ENCODE measurements at places on chromosomes 11 and 22.

GRCh38 chr22:25702571-25703167 lies 39.3 kb upstream of the MYO18B start:
- peak; percentile 47 for DNase-seq

GRCh38 chr11:61956191-61957020 lies 6.3 kb downstream of the BEST1 start:
- no peak for DNase-seq

DNA sequence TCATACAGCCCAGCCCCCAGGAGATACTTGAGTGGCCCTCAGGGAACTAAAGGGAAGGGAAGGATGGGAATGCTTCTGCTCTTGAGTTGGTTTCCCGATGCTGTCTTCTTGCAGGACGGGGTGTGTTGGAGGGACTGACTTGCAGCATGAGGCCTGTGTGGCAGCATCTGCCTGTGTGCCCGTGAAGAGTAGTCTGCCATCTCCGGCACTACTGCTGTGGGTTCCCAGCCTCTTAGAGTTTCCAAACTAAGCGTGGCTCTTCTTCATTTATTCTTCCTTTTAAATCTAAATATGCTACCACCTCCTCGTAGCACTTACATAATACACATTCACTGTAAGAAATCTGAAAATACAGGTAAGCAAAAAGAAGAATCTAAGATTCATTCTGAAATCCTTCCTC lies 12.8 kb downstream of the EXT2 start:
- no peak for DNase-seq

- DNase-seq, result no peak
Measured at GRCh38 chr11:57776577-57777210, 15.1 kb downstream of the CTNND1 start.

GRCh38 chr11:30006876-30007275 lies 10.0 kb downstream of the KCNA4 start:
- no peak for DNase-seq

- no peak for DNase-seq
Measured at GRCh38 chr11:32023370-32024305, 67.2 kb upstream of the RCN1 start.

DNA sequence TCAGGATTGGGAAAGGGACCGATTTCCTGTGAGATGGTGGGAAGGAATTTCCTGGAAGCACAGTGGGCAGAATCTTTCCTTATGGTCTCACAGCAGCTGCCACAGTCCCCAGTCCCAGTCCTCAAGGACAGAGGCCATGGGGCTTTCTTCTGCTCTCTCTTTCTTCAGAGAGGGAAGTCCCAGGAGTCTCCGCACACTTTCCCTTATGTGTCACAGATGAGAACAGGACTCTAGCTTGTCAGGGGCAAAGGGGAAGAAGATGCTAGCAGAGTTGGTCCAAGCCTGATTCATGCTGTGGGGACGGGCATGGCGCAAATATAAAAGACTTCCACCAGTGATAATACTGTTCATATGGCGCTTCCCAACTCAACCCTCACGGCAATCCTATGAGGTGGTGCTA lies 7.5 kb upstream of the PPFIA1 start:
- no peak for DNase-seq

DNA sequence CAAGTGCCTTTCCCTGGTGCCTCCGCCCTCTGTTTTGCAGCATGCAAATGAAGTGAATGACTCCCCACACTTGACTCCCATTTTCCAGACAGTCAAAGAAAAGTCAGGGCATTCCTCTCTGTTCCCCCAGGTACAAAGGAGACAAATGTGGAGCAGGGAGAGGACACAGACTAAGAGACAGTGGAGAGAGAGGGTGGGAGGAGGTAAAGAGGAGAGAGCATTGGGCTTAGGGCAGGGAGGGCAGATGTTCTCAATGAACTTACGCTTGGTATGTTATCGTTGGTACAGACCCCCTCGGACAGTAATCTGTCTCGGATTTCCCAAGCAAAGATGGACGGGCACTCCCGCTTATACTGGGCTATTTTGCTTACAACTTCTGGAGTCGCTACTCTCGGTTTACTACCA lies 9.8 kb downstream of the PAX6 start:
- peak; percentile 11 for DNase-seq

DNA sequence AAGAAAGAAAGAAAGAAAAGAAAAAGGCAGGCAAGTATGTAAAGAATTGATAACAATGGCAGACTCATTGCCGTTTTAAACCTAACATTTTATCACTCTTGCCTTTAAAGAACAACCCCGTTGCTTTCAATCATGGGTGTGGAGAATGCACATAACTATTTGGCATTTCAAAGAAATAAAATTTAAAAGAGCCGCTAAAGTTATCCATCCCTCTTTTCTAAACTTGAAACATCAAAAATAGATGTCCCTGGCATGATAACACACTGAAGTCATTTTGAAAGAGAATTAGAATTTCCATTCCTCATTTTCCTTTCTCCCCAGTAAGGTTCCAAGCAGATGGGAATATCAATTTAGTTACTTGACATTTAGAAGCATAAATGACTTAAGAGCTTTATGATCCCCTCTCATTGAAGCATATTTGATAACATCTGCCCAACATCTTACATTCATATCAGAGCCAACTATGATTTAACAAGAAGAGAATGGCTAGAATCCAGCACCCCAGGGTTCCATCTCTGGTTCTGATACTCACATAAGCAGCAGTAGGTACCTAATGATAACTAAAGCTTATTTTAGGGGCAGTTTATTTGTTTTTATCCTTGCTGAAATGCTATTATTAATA lies 529.6 kb upstream of the LRRC4C start:
- DNase-seq, result no peak

GRCh38 chr11:1481483-1481825 lies 5.1 kb downstream of the MOB2 start:
- DNase-seq, result no peak

DNA sequence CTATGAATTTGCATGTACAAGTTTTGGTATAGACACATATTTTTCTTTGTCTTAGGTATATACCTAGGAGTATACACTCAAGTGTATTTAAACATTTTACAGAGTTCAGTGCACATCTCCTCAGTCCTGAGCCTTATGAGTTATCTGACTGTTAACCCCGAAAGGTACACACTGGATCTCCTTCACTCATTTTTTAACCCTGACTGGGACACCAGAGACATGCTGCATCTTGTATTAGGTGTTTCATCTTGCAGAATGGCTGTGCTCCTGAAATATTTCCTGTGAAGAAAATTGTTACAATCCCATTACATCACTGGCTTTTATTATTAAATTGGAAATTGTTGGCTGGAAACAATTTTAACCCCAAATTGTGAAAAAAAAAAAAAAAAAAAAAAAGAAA lies 15.3 kb downstream of the PARVA start:
- no peak for DNase-seq

DNA sequence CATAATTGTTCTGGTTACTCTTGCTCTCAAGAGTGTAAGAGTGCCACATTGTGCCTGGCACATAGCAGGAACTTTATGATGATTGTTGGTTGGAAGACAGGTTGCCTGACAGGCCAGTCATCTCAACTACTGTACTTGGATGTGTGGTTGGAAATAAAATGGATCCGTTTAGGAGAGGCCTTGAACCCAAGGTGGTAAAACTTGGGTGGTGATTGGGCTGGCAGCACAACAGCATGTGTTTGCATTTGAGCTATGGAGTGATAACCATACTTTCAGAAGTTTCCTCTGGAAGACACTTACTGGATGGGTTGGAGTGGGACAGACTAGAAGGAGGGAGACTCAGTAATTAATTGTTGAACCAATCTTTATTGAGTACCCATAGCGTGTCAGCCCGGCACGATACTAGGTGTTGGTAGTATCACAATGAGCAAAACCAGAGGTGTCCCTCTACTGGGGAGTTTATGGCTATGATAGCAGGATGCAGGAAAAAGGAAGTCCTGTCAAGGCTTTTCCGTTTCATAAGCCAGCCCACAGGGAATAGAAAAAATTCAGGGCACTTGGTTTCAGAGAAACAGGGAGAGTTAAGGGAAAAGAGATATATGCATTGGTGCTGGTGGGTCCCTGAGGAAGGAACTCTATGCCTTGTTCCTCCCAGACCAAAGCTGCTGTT lies 3.1 kb upstream of the TMEM109 start:
- no peak for DNase-seq

DNA sequence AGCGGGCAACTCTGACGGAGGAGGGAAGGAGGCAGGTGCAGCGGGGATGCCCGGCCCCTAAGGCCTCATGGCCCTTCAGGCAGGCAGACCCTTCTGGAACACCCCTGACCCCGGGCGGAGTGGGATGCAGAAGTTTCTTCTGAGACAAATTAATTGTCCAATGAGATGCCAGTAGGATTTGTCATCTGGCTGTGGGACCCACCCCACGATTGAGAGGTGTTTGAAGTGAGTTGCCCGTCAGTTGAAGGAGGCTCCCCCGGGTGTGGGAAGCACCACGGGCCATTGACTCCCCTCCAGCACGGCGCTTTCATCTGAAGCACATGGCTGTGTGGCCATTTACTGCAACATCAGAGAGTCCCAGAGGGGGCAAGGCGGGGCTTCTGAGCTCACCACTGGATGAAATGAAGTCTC lies 527.8 kb downstream of the BRD1 start:
- DNase-seq, result no peak

DNA sequence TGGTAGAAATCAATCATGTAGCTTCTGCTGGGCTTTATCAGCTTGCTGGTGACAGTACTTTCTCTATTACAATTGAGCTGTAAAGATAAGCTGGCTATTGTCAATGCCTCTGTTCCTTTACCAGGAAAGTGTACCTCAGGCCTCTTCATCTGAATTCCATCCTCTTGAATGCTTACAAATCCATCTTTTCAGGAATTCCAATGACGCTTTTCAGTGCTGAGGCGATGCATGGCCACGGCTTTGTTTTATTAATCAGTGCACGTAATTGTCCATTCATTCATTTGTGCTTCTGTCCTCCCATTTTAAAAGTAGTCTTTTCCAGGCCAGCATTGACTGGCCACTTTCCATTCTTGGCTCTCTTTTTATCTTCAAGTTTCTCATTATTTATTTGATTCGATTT lies 202.0 kb downstream of the PGR start:
- DNase-seq, result no peak

GRCh38 chr11:122700666-122701065 lies 45.1 kb downstream of the UBASH3B start:
- DNase-seq, result no peak

GRCh38 chr22:33013531-33014162 lies 44.5 kb downstream of the SYN3 start:
- DNase-seq, result no peak

GRCh38 chr11:69251639-69252489 lies 42.1 kb upstream of the MYEOV start:
- no peak for DNase-seq

- DNase-seq, result no peak
Measured at GRCh38 chr22:28207281-28208030, 288.4 kb upstream of the PITPNB start.

- DNase-seq, result no peak
Measured at GRCh38 chr11:514606-515005, 7.6 kb upstream of the RNH1 start.

DNA sequence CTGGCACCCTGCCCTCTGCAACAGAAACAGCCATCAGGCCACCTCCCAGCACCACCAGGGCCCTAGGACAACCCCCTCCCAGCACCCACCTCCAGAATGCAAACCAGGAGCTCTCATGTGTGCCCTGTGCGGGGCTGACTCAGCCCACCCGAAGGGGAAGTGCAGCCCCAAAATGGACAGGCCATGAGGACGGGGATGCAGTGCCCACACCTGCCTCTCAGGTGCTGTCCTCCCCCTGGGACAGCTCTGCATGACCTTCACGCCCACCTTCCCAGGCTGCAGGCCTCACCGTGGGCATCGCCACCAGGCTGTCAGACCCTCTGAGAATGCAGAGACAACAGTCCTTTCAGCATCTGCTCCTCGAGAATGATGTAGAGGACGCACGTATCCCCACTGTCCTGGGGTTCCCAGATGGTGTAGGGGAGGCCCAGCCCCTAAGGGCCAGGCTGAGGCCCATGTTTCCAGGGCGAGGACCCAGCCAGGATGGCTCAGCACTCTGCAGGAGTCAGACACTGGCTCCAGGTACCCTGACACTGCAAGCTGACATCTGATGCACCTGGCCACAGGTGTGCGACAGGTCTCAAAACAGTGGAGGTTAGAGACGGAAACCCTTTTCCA lies 13.5 kb downstream of the MOB2 start:
- DNase-seq, result no peak

DNA sequence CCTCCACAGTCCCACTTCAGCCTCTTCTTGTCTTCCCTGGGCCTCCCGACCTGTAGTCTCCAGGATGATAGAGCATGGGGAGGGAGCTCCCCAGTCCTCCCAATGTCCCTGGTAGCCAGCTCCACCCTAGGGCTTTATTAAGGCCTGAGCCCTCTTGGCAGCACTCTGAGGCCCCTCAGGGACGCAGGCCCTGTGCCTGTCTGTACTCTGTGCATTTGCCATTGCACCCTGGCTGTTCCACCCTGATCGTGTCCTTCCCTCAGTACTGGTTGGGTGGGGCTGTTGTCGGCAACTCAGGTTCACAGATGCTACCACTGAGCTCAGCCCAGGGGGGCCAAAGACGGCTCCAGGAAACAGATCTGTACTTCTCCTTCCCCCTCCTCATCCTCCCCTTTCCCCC lies 7.2 kb downstream of the SSTR3 start:
- no peak for DNase-seq

DNA sequence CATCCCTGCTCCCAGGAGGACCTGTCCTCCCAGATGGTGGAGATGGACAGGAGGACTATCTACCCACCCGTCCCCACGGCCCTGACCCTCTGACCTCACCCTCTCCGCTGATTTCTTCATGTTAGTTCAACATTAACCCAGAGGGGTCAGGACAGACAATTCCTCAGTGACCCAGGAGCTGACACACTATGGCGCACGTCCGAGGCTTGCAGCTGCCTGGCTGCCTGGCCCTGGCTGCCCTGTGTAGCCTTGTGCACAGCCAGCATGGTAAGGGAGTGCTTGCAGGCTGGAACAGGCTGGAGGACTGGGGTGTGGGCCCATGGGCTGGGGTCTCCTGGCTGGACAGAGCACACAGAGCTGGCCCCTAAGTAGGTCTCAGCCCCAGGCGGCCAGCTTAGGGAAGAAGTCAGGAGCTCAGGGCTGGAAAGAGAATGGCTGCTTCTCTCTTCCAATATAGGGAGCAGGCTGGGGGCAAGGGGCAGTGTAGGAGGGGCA lies at the start of gene F2:
Gene F2 (plus strand): TSS at position 166 of the 495 bp plus-strand sequence. CDS start 23 bp downstream, at position 189.
- peak; percentile 14 for DNase-seq

GRCh38 chr11:107659310-107659709 lies 52.5 kb downstream of the SLN start:
- no peak for DNase-seq

DNA sequence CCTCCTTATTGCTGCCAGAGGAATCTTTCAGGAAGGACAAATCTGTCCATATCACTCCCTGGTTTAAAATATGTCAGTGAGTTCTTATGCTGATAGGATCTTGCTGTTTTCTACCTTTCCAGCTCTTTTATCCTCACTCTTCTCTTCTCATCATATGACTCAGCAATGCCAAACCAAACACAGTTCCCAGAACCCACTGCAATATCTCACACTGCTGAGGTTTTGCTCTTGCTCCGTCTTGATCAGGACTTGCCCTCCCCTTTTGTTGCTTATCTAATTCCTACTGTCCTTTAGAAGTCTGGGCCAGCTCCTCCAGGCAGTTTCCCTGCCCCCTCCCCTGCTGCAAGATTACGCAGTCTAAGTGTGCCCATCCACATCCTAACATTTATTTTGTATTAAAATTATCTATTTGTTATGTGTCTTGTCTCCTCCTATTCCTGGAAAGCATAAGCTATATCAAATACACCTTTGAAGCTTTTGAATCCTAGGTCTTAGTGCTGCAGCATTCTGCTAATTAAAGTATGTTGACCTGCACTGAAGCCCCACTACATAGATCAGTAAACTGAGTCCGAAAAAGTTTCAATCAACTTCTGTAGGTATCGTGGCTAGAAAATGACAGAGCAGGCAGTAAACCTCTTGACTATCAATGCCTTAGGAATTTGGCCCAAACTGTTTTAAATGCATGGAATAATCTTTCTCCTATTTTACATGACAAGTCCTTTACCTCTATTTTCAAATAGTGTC lies 119.2 kb upstream of the C11orf87 start:
- DNase-seq, result no peak

All from GM13976 (cell line).